ENCODE measurements at places on chromosomes 2 and 18.

DNA sequence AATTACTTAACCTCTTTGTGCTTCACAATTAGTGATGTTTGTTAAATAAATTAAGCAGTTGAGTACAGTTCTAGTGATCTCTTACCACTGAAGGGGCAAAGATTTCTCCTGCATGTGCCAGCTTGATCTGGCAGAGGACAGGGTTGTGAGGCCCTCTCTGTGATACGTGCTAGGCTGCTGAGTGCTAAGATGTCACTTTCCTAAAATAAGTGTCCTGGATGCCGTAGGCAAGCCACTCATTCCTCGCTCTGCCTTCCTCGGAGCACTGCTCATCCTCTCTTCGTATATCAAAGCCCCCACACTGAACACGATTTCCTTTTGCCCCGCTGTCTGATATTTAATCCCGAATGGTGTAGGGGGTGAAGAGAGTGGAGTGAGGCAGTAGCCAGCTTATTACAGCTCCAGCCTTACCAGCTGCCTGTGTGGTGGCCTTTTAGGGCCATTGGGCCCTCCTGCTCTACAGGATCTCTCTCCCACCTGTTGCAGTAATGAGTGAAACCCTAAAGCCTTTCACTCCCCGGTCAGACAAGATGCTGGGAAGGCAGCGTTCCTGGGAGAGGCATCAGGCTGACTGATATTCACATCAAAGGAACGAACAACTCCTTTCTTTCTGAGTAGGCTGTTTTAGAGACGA, 40.5 kb downstream of the PTPRM start:
- no peak for DNase-seq

GRCh38 chr2:69366-70344, 23.4 kb upstream of the FAM110C start:
- DNase-seq: peak; percentile 24

DNA sequence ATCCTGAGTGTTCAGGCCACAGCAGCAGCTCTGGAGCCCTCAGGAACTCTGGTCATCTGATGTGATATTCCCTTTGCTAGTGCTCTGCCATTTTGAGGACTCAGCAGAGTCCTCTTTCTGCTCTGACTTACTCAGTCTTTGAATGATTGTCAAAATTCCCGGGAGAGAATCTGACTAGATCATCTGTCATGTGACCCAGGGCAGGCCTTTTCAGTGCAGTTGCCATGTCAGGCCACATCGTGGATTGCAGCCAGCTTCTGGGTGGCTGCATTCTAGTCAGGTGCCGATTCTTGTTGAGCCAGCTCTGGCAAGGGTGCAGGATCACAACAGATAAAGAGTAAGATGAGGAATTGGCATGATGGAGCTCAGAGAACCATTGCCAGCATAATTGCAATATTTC, 795.6 kb downstream of the CPS1 start:
- DNase-seq: no peak

DNA sequence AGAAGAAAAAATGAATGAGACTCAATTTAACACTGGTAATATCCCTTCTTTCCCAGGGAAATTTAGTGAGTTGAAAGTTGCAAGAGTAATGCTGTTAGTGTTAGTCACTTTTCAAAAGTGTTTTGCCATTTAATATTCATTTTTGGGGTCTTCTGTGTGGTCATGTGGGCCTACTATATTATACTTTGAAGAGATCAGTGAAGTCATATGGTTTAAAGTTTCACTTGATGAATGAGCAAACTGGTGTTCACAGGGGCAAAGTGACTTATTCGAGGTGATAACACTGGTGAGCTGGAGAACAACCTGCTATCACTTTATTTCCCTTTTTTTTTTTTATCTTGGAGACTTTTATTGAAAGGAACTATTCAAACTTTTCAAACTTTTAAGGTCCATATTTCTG, 196.0 kb downstream of the PLCL1 start:
- DNase-seq: no peak

- peak; percentile 93 for DNase-seq
Measured at GRCh38 chr2:74440378-74441169, 1.2 kb downstream of the RTKN start.

DNA sequence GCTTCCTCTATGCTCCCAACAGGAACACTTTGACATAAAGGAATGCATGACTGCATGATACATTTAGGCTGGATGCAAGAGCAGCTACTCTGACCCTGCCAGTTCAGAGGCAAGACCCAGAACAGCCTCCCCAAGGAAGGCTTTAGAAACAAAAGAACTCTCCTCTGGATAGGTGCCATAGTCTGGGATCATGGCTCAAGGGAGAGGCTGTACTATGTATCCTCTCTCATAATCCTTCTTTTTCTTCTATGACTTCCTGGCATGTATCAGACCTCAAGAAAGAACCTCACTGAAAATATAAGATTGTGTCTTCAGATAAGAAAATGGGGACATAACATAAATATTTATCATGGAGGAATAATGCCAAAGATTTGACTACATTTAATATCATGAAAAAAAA, 194.0 kb upstream of the LYPD1 start:
- DNase-seq: no peak

DNA sequence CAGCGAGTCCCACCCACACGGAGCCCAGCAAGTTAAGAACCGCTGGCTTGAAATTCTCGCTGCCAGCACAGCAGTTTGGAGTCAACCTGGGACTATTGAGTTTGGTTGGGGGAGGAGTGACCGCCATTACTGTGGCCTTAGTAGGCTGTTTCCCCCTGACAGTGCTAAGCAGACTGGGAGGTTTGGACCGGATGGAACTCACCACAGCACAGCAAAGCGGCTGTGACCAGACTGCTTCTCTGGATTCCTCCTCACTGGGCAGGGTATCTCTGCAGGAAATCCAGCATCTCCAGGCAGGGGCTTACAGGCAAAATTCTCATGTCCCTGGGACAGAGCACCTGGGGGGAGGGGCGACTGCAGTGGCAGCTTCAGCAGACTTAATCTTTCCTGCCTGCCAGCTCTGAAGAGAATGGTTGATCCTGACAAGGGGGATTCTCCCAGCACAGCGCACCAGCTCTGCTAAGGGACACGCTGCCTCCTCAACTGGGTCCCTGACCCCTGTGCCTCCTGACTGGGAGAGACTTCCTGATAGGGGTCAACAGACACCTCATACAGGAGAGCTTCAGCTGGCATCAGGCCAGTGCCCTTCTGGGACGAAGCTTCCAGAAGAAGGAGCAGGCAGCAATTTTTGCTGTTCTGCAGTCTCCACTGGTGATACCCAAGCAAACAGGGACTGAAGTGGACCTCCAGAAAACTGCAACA, 425.4 kb downstream of the NYAP2 start:
- no peak for DNase-seq

DNA sequence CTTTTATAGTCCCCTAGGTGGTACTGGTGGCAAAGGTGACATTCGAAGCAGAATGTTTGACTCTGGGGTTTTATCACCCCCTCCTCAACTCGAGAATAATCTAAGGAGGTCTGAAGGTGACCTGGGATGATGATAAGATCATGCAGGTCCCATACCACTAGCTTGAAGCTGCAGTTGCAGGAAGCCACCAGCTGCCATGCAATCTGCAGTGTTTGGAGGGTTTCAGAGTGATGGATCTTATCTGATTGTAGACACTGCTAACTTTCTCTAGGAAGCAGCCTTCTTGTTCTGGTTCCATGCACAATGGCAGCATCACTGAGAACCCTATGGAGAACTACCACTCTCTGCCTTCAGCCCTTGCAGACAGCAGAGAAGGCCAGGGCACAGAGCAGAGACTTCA, 59.4 kb upstream of the LRPPRC start:
- no peak for DNase-seq

- no peak for DNase-seq
Measured at GRCh38 chr2:204655101-204655500, 109.8 kb downstream of the PARD3B start.

- DNase-seq: no peak
Measured at GRCh38 chr2:168662651-168663208, 139.7 kb upstream of the NOSTRIN start.

GRCh38 chr2:219252084-219252483, 959 bp upstream of the TUBA4B start:
- no peak for DNase-seq

DNA sequence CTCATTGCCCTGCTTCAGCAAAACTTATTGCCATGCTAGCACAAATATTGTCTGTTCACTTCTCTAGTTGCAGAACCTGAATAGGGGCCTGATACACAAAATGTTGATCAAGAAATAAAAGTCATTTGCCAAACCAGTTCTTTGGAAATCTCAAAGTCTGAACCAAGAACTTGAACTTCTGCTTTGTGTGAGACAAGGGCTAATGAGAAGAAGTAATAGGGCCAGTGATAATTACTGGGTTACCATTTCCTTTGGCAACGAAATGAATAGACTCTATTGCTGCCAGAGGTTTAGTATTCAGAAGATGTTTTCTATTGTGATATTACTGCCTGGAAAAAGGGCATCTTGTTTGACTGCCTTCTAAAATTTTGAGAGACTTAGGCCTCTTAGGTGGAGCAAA, 35.0 kb downstream of the TMEFF2 start:
- DNase-seq: no peak

DNA sequence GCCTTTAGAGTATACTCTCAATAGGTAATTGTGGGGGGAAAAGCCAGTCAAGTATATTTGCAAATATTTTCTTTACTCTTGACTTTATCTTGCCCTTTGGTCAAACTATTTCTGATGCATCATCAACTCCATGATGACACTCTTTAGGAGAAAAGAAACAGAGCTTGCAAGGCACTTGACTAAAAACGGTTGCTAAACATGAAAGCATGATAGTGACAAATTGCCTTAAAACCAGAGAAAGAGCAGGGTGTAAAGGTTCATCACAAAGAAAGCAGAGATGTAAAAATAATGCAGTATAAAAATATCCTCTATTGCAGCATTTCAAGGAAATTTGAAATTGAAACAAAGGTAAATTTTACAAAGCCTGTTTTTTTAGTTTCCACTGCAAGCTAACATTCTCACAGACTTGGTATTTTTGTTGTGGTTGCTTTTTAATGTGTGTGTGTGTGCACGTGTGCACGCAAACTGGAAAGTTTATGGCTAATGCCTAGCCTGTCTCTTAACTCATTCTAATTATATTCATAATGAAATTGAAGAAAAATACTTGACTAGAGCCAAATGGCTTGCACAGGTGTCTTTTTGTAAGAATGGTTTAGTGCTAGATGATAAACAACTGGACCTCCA, 503.6 kb downstream of the ARHGAP15 start:
- no peak for DNase-seq

DNA sequence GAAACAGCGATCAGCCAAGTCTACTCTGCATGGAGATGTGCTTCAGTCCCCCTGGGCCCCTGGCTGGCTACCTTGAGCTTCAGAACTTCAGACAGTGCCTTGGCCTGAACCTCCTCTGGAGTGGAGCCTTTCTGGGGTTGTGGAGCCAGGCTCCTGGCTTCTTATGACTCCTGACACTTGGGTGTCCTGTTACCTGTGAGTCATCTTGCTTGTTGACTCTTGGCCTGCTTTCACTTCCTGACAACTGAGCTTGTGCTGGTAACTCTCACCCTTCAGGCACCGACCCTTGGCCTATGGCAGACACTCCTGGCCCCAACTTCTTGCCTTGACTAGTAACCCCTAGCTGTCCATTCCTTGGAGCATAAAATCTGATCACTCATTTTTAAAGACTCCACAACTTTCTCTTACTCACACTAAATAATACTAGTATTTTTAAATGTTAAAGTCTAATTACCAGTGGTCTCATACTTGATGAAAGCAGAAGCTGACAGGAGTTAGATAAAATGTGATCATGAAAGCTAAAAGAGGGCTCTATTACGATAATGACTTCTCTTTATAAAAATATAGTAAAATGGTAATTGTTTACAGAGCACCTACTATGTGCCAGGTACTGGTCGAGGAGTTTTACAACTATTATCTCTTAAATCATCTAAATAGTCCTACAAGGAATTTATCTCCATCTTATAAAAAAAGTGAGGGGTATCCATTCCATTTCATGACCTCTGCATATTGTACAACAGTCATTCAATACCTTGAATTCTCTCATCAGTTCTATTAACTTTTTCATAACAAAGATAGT, 46.3 kb upstream of the VIT start:
- no peak for DNase-seq

- no peak for DNase-seq
Measured at GRCh38 chr2:215771241-215771640, 242.1 kb downstream of the MREG start.

DNA sequence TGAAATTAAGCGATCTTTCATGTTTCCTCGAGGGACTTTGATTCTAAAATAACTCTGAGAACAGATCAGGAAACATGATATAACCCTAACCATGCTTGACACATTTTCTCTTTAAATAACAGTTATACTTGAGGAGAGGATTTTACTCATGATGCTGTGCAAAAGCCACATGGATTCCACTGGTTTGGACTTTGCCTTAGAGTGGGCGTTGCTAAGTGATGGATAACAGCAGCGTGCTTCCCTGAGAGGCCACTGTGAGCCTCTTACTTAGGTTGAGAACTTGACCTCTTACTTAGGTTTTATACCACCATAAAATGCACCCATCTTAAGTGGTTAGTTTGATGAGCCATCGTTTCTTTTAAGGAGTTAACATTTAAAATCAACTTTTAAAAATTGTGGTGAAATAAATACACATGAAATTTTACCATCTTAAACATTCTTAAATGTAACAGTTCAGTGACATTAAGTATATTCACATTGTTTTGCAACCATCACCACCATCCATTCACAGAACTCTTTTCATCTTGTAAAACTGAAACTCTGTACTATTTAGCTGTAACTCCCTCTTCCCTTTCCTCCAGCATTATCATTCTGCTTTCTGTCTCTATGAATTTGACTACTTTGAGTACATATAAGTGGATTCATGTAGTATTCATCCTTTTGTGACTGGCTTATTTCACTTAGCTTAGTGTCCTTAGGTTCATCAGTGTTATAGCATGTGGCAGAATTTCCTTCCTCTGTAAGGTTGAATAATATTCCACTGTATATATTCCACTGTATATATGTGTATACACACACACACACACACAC, 22.6 kb downstream of the ANXA4 start:
- no peak for DNase-seq

- no peak for DNase-seq
Measured at GRCh38 chr2:164510895-164511294, 110.4 kb downstream of the GRB14 start.

GRCh38 chr2:39069136-39069515, 51.7 kb downstream of the SOS1 start:
- DNase-seq: no peak

DNA sequence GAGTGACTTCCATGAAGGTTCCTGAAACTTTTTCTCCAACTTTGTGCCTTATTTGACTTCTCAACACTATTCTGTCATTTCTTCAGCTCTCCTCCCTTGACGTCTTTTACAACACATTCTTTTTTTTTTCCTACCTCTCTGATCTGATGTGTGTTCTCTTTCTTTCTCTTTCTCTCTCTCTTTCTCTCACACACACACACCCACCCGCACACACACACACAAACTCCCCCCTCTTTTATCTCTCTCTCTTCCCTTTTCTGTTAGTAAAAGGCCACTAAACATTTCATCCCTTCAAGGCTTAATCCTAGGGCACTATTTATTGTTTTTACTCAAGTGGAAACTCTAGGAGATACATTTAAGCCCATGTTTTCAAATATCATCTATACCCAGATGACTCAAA, 107.8 kb upstream of the CNTNAP5 start:
- DNase-seq: peak; percentile 53

DNA sequence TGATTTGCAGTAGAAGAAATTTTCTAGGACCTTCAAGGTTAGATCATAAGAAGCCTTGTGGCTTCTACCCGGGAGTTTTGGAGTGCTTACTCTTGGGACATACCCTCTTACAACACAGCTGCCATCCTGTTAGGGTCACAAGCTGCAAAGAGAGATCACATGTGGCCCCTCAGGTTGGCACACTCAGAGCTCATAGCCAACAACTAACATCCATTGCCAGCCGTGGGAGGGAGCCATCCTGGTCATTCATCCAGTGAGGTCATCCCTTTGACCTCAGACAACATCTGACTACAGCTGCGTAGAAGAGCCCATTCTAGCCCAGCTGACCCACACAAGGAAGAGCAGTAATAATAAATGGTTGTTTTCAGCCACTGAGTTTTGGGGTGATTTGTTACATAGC, 76.9 kb upstream of the NABP1 start:
- no peak for DNase-seq
